AG10803 (cell line): ENCODE measurements at places on chromosomes 13 and 19.
A peak's percentile ranks its signal among the peaks of the same experiment; 100 is the strongest.

DNA sequence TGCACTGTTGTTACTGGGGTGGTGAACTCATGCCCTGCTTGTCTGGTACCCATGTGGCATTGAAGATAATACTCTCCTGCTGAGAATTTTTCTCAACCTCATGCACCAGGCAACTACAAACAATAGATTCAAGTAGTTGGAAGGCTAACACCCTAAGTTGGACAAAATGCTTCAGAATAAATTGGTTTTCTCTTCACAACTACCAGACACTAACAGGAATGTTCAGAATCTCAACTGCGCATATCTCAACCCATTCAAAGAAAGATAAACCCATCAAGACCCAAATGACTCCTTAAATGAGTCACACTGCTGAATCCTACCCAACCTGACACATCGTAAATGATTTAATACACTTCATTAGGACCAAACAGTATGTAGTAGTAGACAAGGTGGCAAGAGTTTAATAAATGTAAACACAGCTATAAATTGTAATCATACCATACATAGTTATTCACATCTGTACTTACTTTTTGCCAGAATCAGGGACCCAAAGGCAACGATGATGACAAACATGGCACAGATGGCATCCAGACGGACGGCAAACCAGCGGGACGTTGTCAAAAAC, 227.4 kb downstream of the ABCC4 start:
- DNase-seq: peak; percentile 89

GRCh38 chr19:33404506-33405253, 31.2 kb downstream of the CEBPG start:
- peak; percentile 12 for DNase-seq

DNA sequence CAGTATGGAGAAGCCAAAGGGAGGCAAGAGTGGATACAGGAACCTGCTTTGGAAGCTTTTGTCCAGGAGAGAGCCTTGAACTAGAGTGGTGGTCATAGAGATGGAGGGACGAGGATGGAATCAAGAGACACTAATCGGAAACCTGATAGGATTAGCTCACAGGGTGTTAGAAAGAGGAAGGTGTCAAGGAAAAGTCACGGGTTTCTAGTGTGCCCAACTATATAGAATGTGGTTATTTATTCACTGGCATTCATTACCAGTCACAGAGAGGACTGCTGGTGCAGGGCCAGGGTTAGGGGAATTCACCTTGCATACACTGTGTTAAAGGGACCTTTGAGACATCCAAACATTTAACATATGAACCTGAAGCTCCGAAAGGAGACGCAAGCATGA, 43.4 kb upstream of the URAD start:
- no peak for DNase-seq

DNA sequence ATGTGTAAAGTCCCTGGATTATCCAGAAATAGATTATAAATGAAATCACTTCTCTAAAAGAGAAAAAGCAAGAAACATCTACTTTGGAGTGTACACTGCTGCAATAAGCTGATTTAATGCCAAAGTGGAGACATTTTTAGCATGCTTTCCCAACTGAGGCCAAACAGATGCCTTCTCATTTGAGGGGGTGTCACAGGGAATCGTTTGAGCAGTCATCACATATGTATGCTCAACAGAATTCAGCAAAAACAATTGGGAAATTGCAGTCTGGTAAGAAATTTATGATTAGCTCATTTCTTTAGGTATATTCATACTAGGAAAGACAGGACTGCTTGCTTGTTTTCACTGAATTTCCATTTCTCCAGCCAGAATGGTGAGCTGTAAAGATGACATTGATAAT, 27.3 kb upstream of the TPP2 start:
- DNase-seq: peak; percentile 85

GRCh38 chr19:12603714-12604113, 6.9 kb downstream of the ZNF490 start:
- peak; percentile 36 for DNase-seq
